ENCODE measurements at places on chromosomes 3 and 15.

DNA sequence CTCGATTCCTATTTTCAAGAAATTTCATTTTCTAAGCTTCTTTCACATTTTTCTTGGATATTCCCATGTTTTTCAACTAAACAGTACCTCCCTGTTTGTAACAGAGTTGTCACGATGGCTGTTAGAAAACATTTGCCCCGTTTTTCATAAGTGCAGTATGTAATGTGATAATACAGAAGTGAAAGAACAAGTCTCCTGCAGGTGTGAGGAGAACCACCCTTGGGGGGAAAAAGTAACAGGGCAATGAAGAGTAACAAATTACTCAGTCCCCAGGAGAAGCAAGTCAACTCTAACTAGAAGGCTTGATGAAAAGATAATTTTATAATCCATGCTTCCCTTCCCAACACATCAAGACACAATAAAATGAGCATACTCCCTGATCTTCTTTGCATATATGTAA is 493.3 kb downstream of the FOXP1 start:
- no peak for DNase-seq

GRCh38 chr3:32897981-32898623 is 53.3 kb upstream of the CCR4 start:
- DNase-seq, result no peak

- DNase-seq, result no peak
These were observed 1.1 kb downstream of the SLC35G2 start for GRCh38 chr3:136819731-136820679.

DNA sequence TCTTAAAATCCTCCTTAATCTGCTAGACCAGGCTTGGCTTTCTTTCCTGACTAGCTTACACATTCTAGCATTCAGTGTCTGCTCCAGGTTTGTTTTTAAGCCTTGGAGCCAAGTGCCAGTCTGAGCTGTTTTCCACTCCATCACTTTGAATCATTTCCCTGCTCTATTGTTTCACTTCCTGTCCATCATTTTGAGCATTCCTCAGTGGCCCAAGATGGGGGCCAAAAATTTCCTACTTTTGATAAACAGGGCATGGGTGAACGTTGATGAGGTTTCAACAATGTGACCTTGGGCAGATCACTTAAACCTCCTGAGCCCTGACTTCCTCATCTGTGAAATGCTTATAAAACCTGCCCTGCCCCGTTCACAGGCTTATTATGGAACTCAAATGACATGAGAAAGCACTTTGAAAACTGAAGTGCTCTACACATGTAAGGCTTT is 4.4 kb downstream of the CYP19A1 start:
- DNase-seq, result no peak

- no peak for DNase-seq
These were observed 608 bp upstream of the SLC6A6 start for GRCh38 chr3:14401692-14402303.

DNA sequence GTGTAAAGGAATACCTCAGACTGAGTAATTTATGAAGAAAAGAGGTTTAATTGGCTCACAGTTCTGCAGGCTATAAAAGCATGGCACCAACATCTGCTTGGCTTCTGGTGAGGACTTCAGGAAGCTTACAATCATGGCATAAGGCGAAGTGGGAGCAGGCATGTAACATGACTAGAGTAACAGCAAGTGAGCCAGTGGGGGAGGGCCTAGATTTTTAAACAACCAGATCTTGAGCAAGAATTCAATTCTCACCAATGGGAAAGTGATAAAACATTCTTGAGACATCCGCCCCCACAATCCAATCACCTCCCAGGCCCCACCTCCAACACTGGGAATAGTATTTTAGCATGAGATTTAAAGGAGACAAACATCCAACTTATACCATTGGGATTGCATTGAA is 44.2 kb upstream of the BCL2A1 start:
- DNase-seq, result no peak

DNA sequence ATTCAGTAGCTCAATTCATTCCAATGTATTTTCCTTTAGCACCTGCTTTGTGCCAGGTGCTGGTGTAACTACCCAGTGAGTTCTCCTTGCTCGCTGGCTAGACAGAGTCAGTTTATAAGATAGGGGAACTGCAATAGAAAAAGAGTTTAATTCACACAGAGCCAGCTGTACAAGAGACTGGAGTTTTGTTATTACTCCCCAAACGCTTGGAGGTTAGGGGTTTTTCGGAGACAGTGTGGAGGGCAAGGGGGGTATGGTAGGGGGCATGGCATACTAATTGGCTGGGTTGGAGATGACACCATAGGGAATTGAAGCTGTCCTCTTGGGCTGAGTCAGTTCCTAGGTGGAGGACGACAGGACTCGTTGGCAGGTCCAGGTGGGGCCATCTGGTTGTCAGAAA is 5.4 kb upstream of the CFAP91 start:
- DNase-seq, result no peak

DNA sequence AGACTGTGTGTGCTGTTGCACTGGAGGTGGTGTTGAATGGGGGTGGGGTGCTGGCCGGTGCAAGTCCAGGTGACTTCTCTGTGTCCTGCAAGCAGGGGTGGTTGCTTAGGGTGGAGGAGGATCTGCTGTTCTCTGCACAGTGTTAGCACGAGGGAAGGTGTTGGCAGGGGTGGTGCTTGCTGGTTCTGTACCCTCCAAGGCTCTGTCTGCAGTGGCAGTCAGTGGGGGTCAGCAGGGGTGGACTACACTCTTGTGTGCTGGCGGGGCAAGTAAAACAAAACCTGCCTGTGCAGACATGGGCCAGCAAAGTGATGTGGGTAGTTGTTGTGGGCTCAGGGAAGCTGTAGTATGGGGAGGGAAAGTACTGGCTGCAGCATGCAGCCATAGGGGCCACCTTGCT is 5.5 kb downstream of the ROPN1 start:
- DNase-seq, result no peak

DNA sequence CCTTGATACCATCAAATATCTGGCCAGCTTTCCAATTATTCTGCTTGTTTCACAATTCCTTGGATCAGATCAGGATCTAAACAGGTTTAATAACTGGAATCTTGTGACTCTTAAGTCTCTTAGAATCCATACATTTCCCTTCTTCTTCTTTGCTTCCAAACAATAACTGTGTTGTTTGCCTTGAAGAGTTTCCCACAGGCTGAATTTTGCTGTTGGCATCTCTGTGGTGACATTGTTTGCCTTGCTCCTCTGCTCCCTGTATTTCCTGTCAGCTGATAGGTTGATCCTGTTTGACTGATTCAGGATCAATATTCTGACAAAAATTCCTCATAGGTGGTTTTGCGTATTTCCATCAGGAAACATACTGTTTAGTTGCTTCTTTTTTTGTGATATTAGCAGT is 248.4 kb upstream of the LMCD1 start:
- DNase-seq, result no peak

GRCh38 chr3:33057320-33058298 is 39.3 kb downstream of the GLB1 start:
- no peak for DNase-seq

DNA sequence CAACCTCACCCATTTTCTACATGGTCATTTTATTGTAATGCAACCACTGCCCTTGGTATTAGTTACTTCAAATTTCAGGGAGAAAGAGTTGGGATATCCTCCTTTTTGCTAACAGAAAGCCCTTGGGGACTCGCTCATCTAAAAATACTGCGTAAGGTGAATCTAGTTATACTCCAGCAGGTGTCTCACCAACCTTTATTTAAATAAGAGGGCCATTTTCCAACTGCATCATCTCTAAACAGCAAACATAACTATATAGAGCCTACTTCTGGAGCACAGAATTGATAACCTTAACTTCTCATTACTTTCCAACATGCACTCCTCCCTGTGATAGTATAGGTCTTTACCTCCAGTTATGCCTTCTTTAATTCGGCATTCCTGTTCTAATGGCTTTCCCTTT is 77.5 kb downstream of the TBL1XR1 start:
- DNase-seq, result no peak

DNA sequence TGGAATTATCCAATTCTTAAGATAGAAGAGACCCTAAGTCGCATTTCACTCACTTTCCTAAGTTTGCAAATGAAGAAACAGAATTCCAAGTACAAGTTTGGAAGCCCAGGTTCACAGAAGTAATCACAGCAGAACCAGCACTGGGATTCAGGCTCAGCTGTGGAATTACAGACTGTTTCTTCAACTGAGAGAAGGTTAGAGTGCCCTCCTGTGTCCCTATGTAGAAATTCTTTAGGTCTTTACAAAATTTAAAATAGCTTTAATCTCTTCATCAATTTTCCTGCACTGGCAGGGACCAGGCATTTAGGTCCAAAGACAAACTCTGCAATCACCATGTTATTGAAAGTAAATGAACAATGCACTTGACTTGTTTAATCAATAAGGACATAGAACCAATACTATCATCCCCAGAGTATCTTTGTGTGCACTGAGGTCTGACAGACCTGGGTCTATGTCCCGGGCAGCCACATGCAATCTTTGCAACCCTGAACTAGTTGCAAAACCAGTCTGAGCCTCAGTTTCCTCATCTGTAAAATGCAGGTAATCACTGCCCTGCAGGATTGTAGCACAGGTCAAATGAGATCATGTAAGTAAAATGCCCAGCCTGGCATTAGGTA is 96.3 kb upstream of the ZBED2 start:
- no peak for DNase-seq

DNA sequence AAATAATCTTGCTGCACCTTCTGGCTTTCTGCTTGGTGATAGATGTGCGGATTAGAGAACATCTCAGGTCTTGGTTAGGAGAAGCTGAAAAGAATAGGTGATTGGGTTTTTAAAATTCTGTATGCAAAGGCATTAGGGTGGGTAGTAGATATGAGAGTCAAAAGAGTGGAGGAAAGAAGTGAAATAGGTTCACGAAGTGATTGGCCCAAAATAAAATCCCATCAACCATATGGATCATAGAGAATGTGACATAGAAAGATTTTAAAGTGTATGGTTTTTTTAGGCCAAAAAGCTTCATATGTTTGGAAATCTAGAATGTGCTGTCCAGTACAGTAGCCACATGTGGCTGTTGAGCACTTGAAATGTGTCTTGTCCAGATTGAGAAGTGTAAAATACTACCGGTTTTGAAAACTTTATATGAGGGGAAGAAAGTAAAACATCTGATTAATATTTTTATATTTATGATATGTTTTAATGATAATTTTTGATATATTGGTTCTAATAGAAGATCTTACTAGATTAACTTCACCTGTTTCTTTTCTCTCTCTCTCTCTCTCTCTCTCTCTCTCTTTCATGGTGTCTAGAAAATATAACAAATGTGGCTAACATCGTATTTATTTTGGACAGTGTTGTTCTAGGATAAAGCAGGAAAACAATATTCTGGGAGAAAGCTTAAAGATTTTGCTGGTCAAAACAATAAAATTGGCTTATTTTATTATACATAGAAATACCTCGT is 2.9 kb downstream of the MBNL1 start:
- no peak for DNase-seq

DNA sequence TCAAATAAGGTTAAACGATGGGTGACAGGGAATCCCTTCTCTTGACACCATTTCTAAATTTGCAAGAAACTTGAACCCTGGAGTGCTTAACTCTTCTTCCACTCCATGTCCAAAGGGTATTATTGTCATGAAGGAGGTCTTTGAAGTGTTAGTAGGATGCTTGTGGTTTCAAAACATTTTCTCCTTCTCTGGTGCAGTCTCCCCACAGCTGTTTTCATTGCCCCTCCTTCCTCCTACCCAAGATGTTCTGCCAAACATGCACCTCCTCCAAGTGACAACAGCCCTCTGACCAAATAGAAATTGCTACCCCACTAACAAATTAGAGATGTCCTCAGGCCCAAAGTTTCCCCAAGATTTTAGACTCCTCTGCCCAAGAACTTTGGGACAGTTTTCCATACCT is 151.4 kb downstream of the POLR2M start:
- no peak for DNase-seq

DNA sequence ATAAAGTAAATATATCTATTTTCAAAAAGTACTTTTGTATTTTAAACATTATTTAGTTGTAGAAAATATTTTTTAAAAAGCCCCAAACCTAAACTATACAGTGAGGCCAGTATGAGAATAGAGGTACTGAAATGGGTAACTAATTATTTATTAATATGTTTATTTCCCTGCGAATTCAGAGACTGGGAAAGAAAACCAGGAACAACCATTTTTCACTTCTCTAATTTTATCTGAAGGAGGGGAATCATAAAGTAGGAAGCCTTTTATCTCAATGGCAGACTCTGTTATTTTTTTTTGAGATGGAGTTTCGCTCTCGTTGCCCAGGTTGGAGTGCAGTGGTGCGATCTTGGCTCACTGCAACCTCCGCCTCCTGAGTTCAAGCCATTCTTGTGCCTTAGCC is 63.6 kb upstream of the TRAK1 start:
- no peak for DNase-seq

DNA sequence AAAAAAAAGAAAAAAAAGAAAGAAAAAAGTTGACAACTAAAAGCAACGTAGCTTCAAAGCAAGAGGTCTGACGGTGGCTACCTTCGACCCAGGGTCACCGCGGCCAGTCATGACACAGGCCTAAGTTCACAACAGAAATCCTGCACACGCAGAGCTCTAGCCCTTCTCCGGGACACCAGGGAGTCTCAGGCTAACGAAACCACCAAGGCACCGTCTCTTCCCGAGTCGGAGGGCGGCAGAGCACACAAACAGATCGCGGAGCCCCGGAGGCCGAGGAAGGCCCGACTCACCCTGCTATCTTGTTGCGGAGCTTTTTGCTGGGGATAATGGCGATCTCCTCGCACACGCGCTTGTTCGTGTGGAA is 584 bp downstream of the RPS17 start:
- no peak for DNase-seq

- DNase-seq, result no peak
These were observed 199.8 kb downstream of the STT3B start for GRCh38 chr3:31732548-31732947.

DNA sequence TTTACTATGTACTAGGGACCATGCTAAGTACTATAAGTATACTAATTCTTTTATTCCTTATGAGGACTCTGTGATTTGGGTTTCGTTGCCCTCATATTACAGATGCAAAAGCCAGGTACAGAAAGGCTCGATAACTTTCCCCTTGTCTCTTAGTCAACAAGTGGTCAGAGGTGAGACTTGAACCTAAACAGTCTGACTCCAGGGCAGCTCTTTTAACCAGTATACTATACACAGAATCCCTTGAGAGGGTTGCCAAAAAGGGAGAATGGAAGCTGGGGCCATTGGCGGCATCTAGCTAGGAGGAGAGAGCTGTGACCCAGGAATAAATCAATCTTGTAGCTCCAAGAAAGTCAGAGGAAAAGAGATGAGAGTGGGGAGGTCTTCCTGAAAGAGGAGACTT is 92.4 kb downstream of the TOP2B start:
- no peak for DNase-seq
